ENCODE measurements at places on chromosomes 11 and 22.

DNA sequence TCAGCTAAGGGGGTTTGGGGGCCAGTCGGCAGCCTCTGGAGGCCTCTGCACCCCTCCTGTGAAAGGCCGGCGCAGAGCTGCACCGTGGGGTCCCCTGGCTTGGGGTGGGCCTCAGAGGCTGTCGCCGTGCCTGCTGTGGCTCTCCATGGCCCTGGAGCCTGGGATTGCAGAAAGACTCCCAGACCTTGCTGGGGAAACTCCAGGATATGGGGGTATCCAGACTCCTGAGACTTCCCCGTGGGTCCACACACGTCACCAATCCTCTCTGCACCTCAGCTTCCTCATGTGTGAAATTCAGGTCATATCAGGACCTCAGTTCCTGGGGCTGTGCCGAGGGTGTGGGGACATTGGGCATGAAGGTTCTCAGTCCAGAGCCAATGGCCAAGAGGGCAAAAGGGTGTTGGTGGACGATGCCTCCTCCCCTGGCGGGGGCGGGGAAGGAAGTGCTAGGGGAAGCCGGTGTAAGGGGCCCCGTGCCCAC, 97.1 kb downstream of the KCNQ1 start:
- DNase-seq, result no peak

GRCh38 chr11:6269994-6270393, 10.4 kb downstream of the CCKBR start:
- no peak for DNase-seq

- DNase-seq, result no peak
These were observed 4.1 kb upstream of the UBE2L6 start for GRCh38 chr11:57571606-57572005.

DNA sequence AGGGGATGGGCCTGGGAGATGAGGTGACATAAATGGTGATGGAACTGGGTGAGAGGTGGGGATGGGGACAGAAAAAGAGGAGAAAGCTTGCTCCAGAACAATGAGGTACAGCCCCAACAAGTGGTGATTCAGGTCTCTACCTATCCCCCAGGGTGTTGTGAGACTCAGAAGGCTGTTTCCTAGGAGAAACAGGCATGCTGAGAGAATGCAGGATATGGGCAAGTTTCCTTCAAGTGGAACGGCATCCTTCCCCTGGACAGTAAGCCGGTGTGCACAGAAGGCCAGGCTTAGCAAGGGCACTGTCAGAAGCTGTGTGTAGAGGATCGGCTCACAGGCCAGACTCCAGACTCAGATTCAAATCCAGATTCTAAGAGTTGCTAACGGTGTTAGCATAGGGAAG, 34.1 kb upstream of the CRTAM start:
- no peak for DNase-seq
